Astrocyte of the cerebellum (primary cell): ENCODE measurements at places on chromosomes 5 and 9.

DNA sequence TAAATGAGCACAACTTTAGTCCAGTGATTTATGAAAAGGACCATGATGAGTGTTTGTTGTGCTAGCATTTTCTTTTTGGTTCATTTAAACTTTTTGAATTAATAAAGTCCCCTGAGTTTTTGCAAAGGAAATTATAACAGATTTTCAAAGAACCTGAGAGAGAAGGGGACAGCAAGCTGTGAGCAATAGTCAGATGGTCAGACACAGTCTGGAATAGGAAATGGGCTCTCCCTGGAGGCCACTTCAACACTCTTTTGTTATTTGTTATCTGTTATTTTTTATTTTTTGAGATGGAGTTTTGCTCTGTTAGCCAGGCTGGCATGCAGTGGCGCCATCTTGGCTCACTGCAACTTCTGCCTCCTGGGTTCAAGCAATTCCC lies 171.1 kb downstream of the ARHGEF28 start:
- no peak for DNase-seq

DNA sequence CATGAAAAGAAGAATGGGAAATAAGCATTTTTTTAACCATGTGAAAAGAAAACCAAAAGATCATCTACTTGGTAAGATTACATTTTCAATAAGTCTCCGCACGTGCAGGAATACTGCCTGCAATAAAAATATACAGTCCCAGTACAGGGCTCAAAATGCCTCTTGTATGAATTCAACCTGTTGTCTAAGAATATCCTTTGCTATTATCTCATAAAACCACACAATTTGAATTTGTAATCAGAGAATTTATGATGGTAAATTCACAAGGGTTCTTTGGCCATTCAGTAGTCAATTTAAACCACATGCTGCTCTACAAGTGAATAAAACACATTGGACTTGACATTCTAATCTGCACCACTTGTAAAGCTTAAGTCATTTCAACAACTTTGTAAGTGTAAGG lies 46.6 kb downstream of the ST8SIA4 start:
- DNase-seq = no peak

DNA sequence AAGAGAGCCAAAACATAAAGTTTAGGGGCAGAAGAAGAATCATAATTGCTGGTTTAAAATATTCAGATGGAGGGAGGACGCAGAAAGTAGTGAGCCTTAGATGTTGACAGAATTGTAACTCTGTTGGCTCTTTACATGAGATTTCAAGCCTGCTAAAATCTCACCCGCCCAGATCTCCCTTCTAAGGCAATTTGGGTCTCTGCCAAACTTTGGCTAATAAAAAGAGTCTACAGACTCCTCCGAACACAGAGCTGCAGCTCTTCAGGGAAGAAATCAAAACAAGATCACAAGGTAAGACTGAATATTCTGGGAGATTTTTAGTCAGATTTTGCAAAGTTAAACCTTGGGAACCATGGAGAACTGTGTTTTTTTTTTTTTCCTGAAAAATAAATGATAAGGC lies at the start of gene IL33:
IL33 (plus strand) TSS at position 246 of the 400 bp plus-strand sequence. CDS start 25,888 bp downstream, outside the sequence.
- no peak for DNase-seq

- no peak for DNase-seq
Measured at GRCh38 chr5:100161868-100162267, 373.3 kb upstream of the FAM174A start.

- no peak for DNase-seq
Measured at GRCh38 chr9:110206389-110206788, 1.6 kb downstream of the C9orf152 start.

GRCh38 chr9:95091601-95092261 lies 225.8 kb downstream of the FANCC start:
- peak; percentile 74 for DNase-seq

GRCh38 chr5:180336234-180337020 lies 16.7 kb downstream of the GFPT2 start:
- DNase-seq = no peak
